ENCODE measurements at places on chromosomes 3 and 15. TPM values are rescaled to one million over a fixed set of nuclear protein-coding genes. Genes with fewer than 3 reads are reported as not detected.

DNA sequence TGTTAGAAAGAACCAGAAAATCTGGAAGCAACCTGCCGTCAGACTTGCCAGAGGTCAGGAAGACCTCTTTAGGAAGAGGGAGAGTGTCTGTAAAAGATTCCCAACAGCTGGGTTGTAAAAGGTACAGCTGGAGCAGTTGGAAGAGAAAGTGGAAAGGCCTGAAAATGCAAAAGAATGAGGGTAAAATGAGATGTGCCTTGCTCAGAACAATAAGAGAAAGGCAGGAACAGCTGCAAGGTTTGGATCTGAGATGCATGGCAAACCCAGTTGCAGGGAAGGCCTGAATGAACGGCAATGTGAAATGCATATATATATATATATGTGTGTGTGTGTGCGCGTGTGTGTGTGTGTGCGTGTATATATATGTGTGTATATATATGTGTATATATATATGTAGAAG lies 88.1 kb downstream of the ZIC1 start:
- no peak for DNase-seq

DNA sequence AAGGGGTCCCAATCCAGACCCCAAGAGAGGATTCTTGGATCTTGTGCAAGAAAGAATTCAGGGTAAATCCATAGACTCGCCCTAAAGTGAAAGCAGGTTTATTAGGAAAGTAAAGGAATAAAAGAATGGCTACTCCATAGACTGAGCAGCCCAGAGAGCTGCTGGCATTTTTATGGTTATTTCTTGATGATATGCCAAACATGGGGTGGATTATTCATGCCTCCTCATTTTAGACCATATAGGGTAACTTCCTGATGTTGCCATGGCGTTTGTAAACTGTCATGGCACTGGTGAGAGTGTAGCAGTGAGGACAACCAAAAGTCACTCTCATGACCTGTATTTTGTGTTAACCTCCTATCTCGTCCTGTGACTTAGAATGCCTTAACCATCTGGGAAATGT lies 142.2 kb downstream of the DOCK3 start:
- DNase-seq, result no peak

- DNase-seq, result no peak
Measured at GRCh38 chr3:194527726-194528125, 40.9 kb upstream of the ATP13A3 start.

GRCh38 chr3:113947372-113948014 lies at the start of gene ZDHHC23:
Gene ZDHHC23 (plus strand): TSS chr3:113948013. CDS start chr3:113948803, 790 bp downstream.
- peak; percentile 93 for DNase-seq

GRCh38 chr3:196629228-196629627 lies 10.3 kb upstream of the NRROS start:
- DNase-seq, result no peak

GRCh38 chr3:99674086-99674789 lies 35.8 kb downstream of the COL8A1 start:
- no peak for DNase-seq

DNA sequence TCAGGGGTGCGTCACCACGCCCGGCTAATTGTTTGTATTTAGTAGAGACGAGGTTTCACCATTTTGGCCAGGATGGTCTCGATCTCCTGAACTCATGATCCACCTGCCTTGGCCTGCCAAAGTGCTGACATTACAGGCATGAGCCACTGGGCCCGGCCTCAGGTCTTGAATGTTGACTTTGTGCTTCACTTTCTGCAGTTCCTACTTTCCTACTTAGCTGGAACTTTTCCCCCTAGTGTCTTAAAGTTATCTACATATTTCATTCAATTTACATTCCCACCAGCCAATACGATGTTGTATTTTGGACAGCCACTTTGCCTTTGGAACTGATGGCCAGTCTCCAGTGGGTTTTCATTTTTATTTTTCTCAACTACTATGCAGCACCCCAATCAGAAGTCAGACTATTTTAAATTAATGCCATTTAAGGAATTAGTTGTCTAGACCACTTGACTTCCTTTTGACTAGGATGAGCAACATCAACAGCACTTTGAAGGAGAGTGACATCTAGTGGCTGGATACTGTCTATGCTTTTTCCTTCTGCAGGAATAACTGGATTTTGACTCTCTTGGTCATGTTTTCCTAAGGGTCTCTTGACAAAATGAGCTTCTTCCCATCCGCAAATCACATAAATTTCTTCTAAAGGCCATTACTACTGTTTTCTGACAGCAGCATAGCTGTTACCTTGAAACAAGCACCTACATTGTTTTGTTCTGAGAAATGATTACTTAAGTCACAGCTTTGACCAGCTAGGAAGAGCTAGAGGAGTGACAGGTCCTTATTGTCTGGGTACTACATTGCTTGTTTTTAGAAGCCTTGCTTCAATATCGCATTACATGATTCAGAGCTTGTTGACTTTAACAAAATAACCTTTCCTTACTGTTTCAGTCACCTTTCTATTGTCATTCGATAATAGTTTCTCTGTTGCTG lies 140.2 kb downstream of the ITPR1 start:
- DNase-seq, result no peak

GRCh38 chr3:8651418-8652323 lies 7.1 kb upstream of the SSUH2 start:
- no peak for DNase-seq

DNA sequence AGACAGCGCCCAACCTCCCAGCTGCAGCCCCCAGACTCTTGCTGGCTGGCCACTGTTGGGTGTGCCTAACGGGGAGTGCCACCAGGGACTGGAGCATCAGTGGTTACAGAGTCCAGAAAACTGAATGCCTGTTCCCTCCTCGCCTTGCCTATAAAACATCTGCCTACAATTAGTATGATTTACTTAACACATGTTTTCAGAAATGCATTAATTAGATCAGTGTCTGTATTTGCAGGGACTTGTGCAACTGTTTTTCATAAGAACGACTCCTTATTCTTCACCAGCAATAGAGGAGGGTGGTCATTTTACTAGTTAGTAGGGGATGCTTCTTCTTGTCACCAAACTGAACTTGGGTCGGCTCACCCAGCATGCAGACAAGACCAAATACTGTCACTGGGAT lies 248.7 kb downstream of the GABRG3 start:
- no peak for DNase-seq

DNA sequence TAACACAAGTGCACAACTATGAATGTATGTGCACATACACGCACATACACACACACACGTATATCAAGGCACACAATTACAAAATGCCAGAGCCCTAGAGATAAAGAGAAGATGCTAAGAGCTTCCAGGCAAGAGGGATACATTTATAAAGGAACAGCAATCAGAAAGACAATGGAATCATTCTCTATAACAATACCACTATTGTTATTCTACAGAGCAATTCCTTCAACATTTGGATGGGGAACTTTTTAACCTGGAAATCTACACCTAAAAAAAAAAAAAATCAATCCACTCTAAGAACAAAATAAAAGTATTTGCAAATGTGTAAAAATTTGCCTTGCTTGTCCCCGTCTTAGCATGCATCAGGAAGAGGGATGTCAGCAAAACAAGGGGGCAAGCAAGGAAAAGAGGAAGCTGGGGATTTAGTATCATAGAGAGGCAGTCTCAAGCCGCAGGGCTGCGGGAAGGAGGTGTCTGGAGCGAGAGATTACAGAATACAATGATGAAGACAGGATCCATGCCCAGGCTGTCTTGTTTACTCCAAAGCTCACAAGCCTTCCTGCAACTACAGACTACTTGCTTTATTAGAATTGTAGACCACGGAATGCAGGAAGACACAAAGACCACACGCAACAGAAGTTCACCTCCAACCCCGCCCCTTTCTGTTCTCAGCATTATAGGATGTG lies 220.2 kb downstream of the NTRK3 start:
- no peak for DNase-seq

The ACTC1 gene
- 0.55 TPM for total RNA-seq

The OR5K4 gene
- not detected for total RNA-seq

The CHRM5 gene
- not detected for total RNA-seq

The DPPA4 gene
- total RNA-seq, result not detected

The FHIT gene
- total RNA-seq, result 8.5 TPM

The FEZF2 gene
- not detected for total RNA-seq
